ENCODE measurements at places on chromosomes 7 and 10.

DNA sequence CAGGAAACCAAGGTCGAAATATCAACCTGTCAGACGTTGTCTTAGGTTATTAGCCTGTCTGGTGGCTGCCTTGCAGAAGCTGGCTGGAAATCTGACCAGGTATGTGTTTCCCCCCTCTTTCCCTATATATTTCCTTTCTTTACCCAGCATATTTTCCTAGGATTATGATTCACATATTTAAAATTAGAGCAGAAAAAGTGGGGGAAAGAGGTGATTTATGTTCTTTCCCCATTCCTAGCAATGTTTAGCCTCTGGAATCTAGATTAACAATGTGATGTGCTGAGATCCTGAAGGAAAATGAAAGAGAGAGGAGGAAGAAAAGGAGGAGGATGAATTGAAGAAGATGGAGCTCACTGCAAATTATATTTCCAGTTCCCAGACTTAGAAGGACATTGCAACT lies 421.4 kb upstream of the AUTS2 start:
- no peak for DNase-seq

DNA sequence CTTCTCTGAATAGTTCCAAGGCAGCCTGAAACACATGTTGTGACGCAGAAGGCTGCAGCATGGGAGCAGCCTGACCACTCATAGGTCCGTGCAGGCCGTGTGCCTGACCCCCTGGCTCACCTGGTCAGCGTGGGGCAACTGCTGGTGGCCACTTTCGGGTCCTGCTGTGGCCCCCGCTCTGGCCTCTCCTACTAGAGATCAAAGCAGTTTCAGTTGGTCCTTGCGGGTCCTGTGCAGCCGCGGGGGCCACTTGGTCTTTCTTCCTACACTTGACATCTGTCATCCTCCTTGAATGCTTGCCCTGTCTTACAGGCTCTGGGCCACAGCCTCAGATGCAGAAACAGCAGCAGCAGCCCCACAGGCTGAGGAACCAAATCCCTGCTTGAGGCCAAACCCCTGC lies 320.8 kb upstream of the ZNF32 start:
- no peak for DNase-seq

DNA sequence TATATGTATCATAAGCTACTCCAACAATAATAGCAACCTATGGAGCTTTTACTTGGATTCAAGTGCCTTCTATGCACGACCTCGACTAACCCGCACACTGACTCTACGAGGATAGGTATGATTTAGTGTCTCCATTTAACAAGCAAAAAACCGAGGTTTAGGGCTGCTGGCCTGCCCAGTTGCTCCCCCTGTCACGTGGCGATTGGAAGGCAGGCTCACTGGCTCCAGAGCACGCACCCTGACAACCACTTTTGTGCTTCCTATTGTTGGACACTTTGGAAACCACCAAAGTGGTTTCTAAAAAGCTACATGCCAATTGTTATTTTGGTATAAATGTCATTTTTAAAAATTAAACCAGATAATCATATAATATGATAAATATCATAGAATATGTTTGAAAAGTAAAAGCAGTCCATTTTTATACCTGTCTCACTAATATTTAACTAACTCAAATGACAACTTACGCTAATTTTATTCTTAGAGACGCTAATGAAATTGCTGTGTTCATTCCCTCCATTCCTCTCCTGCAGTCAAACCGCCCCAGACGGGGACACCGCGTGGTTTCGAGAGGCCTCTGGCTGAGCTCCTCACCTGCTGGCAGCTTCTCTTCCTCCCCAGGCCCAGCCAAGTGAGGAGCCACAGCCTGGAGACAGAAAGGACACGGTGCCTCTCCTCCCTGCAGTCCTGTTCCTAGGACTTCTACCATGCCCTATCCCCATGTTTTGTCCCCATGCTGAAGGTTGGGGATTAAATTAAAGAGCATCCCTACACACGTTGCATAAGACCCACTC lies 22.2 kb upstream of the RHEB start:
- DNase-seq, result no peak

DNA sequence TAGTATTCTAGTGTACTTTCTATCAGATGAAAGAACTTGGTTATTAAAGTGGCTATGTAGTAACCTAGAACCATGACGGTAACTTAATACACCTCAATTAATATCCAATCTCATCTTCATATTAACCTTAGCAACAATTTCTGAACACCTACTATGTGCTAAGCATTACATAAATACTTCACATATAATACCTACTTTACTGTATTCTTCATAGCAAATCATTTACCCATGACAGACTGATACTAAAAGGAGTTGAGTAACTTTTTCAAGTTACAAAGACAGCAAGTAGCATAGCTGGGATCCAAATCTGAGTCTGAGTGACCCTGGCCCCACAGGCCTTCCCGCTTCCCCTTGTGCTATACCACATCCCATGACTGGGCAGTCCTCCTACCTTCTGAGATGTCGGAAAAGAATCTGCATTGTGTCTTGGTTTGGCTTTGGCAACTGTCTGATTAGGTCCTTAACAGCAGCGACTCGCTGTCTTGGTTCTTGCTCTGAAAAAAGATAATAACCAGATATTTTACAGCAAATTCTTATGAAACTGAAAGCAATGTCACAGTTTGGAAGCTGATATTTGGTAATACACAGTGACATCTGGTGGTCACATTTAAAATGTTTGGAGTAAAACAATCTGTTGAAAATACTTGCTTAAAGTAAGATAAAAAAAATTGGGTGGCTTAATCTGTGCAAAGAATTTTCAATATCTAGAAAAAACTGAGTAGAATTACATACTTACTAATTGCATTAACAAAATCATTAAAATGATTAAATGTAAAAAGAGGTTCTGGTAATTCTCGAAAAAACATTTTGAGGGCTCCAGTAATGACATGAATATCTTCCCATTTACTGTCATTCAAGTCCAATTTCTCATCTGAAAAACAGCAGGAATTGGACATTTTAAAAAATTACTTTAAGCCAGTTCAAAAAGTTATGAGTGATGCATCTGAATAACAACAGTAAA lies 120.1 kb downstream of the ARHGAP12 start:
- DNase-seq, result no peak

GRCh38 chr7:16753102-16753931 lies at the start of gene TSPAN13:
TSPAN13 (plus strand) TSS chr7:16753755; CDS start chr7:16753968, 213 bp downstream.
- DNase-seq, result peak; percentile 42

- DNase-seq, result no peak
Measured at GRCh38 chr7:38831259-38831996, 77.6 kb downstream of the VPS41 start.

DNA sequence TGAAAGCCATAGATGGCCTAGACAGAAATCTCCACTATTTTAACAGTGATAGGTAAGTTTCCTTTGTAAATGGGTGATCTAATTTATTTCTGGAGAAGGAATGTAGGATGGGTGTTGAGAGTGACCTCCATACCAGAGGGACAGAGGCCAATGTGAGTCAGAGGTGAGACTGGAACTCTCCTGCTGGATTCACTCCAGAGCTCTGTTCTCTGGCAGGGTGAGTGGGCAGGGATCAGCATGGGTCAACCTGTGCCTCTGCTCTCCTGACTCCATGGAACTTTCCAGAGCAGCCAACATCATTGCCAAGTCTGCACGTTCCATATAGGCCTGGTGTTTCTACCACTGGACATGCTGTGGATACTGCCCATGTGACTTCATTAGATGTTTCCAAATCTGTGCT lies 11.4 kb downstream of the AKR1C3 start:
- DNase-seq, result no peak

- no peak for DNase-seq
Measured at GRCh38 chr10:3750006-3750816, 34.8 kb downstream of the KLF6 start.

DNA sequence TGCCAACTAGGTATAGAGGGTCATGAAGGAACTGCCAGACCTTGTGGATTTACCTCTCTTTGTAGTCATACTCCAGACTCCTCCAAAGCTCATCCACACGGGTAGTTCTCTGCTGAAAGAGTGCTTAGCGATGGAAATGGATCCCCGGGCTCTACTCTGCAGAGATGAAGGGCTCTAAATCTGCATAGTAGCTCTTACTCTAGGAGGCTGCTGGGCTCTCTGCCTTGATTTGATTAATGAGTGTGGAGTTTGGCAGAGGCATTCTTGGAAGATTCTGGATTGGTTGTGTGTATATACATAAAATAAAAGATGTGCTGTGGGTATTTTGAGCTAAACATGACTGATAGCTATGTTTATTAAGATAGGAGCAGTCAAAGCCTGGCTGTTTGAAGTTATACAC lies 21.3 kb upstream of the CPXM2 start:
- DNase-seq, result no peak

DNA sequence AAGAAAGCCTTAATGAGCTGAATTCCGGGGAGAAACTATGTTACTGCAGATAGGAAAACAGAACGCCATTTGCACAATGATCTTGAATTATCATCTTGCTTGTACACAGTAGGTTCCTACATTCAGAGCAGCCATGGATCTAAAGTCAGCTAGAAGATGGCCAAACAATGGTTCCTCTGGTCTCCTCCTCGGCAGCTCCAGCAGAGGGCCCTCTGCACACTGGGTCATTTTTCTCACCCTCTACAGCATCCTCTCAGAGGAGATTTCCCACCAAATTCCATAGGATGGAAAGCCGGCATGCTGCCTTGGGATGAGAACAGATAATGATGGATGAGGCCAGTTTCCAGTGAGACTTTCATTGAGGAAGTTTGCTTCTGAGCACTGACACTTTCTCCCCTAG lies 308.5 kb upstream of the NFE2L3 start:
- DNase-seq, result no peak

DNA sequence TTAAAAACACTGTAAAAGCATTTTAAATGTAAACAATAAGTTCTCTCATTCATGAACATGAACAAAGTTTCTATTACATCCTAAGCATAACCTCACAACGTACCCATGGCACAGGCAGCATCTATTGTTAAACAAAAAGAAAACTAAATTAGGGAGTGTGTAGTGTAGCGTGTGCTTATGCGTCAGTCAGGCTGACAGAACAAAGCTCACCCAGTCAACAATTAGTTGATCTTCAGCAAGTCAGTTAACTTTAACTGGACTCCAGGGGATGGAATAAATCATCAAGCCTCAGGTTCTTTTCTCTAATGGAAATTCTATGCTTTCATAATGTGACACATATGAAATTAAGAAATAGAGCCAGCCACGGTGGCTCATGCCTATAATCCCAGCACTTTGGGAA lies 91.6 kb upstream of the ODAD2 start:
- DNase-seq, result no peak

DNA sequence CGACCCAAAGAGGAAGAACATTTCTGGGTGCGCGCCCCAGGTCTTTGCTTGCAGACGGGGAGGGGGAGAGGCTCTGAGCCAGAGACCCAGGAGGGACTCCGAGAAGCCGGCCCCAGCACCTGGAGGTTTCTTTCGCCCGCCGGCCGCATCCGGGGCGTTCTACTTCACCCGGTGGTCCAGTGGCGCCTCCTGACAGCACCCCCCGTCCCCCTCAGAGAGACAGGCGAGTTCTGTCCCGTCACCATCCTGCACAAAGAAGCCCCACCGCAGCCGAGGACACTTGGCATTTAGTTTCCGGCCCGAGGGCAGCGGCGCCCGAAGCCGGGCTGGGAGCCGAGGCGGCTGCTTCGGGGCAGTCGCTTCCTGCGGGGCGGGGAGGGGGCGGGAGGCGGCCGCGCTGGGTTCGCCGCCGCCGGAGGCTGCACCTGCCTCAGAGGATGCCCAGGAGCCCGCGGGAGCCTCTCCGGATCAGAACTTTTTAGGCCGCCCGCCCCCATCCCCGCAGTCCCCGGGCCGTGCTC lies at the start of gene TMEM178B:
Gene TMEM178B, plus strand, starts transcription at position 424 of the 521 bp plus-strand sequence.
- no peak for DNase-seq

- no peak for DNase-seq
Measured at GRCh38 chr7:53302496-53303246, 267.2 kb downstream of the POM121L12 start.

GRCh38 chr10:118042336-118042735 lies 4.4 kb downstream of the RAB11FIP2 start:
- DNase-seq, result no peak

- DNase-seq, result no peak
Measured at GRCh38 chr7:84136336-84136735, 58.3 kb downstream of the SEMA3A start.

DNA sequence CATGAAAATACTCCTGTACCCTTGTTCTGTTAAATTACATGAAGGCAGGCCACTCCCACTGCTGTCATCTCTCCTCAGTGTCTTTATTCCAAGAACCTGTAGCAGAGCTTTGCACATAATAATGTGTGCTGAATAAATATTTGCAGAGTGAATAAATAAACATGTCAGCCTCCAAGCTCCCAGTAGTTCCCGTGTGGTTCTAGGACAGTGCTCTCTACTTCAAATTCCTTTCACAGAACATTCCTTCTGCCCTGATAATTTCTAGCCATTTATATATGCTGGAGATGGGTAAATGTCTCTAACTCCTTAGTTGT lies 20.3 kb upstream of the HYAL4 start:
- no peak for DNase-seq

DNA sequence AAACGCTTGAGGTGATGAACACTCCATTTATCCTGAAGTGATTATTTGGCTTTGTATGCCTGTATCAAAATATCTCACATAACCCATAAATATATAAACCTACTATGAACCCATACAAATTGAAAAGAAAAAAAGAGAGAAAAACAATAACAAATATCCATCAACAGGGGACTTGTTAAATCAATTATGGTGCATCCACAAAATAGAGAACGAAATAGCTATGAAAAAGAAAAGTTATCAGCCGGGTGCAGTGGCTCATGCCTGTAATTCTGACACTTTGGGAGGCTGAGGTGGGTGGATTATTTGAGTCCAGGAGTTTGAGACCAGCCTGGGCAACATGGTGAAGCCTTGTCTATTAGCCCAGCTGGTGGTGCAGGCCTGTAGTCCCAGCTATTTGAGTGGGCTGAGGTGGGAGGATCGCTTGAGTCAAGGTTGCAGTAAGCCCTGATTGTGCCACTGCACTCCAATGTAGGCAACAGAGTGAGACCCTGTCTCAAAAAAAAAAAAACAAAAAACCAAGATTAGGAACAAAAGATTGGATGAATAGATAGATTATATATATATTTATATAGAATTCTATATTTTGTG lies 30.6 kb upstream of the IFRD1 start:
- no peak for DNase-seq
